Fibroblast of pulmonary artery (primary cell): ENCODE measurements at places on chromosomes 2 and 18.
A peak's percentile ranks its signal among the peaks of the same experiment; 100 is the strongest.

- DNase-seq = peak; percentile 13
Measured at GRCh38 chr18:28256166-28256565, 79.2 kb upstream of the CDH2 start.

DNA sequence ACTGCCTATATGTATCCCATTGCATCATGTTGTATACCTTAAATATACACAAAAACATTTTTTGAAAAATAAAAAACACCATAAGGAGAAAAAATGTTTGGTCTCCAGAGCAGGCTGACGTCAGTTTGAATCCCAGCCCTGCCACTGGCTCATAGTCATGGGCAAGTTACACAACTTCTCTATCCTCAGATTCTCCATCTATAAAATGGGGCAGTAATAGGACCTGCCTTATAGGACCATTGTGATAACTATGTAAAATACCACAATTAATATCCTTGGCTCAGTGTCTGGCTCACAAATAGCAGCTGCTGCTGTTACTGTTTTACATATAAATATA, 135.6 kb downstream of the SMAD7 start:
- DNase-seq = no peak

GRCh38 chr2:235553291-235553690, 59.4 kb downstream of the AGAP1 start:
- DNase-seq = no peak

DNA sequence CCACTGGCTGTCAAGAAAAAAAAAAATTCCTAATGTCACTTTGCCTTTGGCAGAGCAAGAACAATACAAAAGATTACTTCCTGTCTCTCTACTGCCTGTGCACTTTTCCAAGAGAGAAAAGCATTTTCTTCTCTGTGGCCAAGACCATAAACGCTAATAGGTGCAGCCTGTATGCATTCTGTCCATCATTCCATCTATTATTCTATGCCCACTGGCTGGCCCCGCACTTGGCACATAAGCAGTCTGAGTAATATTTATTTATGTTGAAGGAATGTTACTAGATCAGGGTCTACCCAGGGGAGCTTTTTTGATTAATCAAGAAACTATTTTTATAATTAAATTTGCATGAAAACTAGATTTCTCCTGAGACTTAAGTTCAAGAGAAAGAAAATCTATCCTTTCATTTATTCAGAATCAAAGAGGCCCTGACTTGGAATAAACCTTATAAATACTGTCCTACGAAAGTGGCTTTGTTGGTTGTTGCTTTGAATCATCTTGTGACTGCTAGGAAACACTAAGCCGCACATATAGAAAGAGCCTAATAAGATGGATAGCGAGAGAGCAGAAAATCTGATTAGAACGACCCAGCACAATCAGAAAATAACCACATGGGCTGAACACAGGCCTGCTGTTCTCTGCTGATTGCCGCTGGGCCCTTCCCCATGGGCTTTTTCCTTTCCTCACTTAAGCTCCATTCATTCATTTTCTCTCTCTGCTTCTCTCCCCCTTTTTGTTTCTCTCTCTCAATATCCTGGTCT, 59.4 kb downstream of the MMADHC start:
- no peak for DNase-seq

- DNase-seq = peak; percentile 14
Measured at GRCh38 chr2:18119883-18120282, 241.4 kb downstream of the KCNS3 start.

GRCh38 chr2:162212366-162212765, 30.9 kb downstream of the FAP start:
- peak; percentile 38 for DNase-seq

- DNase-seq = peak; percentile 69
Measured at GRCh38 chr18:55233857-55234256, 274.6 kb upstream of the CCDC68 start.

GRCh38 chr2:3483227-3483985, 35.9 kb downstream of the ADI1 start:
- DNase-seq = peak; percentile 64

GRCh38 chr2:78779761-78780160, 245.7 kb upstream of the REG3G start:
- no peak for DNase-seq

- DNase-seq = no peak
Measured at GRCh38 chr18:6737833-6738232, 8.3 kb downstream of the ARHGAP28 start.

DNA sequence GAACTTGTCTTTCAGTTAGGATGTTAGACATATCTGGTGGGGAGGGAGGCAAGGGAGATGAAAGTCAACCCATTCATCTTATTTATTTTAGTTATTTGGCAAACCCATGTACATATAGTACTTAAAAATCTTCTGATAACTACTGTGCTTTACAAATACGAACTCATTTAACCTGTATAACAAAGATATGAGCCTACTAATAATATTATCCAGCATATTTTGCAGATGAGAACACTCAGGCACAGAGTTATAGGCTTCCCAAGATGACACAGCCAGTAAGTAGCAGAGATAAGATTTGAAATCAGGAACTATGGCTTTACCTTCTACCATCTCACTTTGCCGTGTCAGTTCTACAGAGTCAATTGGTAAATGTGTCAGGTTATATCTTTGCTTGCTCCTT, 262.6 kb upstream of the DOK6 start:
- no peak for DNase-seq

DNA sequence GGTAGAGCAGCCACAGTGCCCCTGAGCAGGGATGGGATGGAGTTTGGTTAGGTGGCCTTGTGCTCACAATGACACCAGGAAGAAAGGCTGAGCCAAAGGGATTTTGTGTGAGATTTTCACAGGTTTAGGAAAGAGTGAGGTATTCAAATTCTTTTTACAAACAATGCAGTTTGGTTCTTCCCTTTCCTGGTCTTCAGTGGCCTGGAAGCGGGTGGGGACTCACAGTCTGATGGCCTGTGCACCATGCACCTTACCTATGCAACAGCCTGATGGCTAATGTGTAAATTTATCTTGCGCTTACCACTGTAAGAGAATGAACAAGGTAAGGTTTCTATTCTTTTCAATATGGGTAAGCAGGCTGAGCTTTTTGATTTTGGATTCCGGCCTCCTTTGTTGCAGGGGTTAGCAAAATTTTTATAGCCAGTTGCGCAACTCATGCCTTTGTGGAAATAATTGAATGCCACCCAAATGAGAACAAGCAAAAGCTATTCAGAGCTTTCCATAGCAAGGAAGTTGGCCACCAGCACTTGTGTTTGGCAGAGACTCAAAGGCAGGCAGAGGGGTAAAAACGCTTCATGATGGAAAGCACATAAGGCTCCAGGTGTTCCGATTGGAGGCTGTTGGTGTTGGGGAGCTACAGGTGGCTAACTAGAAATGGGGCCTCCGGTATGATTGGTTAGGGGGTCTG, 23.8 kb upstream of the IL1R2 start:
- peak; percentile 78 for DNase-seq

DNA sequence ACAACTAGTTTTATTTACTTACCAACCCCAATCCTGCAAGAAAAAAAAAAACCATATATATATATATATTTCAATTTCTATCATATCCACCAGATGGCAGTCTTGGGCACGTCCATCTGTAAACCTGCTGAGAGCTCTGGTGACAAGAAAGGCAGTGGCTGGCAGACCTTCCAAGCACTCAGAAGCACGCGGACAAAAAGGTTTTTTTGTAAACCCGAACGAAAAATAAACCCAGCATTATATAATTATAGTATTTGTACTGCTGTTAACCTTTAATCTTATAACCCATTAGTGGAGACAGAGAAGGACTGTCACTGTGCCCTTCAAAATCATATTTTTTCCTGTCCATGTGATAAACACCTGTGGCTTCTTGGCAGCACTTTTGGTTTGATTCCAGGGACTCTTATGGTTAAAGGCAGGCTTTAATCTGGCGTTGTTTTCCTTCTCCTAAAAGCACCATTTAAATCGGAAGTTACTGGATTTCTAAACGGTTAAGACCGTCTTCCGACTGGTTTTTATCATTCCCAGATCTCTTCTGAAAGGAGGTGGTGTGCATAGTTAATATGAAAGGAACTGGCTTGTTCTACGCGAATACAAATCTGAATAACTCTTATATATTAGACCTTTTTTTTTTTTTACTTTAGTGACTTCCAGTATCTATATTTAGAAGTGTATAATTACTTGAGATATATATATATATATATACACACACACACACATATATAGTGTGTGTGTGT, 31.0 kb upstream of the SLC3A1 start:
- peak; percentile 79 for DNase-seq

DNA sequence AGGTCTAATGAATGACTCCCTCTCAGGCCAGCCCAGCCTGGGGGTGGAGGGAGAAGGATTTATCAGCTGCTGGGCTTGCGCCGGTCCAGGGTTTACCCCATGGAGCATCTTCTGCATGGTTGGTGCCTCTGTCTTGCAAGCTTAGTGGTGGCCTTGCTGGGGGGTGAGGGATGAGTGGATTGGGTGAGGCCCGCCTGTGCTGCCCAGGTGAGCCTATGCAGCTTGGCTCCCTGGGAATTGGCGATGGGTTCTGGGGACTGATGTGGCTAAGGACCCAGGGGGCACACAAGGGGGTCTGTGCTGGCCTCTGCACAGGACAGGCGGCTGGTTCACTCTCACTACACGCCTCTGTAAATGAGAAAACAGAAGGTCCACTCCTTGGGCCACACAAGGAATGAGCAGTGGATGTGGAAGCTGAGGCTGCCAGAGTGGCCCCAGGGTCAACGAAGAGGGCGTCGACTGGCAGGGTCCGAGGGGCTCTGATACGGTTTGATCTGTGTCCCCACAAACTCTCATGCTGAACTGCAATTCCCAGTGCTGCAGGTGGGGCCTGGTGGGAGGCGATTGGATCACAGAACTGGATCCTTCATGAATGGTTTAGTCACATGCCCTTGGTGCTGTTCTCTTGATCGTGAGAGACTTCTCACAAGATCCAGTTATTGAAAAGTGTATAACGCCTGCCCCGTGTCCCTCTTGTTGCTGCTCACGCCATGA, 151.6 kb upstream of the HDAC4 start:
- DNase-seq = no peak

DNA sequence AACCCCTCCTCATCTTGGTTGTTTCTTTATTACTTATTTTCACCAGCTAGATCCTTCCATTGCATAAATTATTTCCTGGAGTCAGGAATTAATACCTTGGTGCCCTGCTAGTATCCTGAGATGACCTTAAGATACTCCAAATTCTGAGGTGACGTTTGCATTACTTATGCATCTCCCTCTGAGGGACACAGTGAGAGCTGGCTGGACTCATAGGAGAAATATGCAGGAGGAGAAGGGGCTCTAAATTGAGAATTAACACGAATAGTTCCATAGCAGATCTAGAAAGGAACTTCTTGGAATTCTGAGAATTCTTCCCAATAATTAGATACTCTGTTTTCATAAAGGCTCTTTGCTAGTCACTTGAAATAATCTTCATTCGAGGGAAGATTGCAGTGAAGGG, 310.6 kb upstream of the ZEB2 start:
- no peak for DNase-seq

DNA sequence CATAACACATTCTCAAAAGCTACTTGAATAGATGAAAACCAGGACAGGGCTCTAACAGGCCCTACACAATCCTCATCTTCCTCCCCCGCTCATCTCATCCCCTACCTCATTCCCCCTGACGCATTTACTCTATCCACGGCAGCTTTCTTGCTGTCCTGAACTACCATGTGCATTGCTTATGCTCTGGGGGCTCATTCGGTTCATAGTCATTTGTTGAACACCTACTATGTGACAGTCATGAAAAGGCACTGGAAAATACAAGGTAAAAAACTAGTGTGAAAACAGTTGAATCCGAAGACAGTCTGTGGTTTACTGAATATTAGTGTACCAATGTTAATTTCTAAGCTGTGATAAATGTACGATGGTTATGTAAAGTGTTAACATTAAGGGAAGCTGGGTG, 797 bp downstream of the EIPR1 start:
- DNase-seq = no peak

GRCh38 chr2:232058063-232058877, 96.8 kb downstream of the DIS3L2 start:
- DNase-seq = no peak

DNA sequence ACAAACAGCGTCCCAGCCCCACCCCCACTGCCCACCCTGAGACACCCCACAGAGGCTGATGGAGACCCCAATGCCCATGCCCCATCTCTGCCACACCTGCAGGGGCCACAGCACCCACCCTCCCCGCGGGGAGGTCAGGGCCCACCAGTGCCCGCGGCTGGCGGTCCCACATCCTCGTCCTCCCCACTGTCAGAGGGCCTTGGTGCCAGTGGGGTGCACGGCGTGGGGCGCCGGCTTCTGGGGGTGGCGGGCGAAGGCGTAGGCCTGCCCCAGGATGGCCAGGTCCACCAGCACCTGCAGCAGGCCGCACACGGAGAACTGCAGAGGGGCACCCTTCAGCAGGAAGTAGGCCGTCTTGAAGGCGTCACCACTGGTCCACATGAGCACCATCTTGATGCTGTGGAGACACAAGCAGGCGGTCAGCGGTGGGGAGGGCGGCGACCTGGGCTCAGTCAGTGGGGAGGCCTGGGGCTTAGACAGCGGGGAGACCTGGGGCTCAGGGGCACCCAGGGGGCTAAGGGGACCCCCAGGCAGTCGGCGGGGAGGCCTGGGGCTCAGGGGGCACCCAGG, 47.6 kb downstream of the SLC66A2 start:
- DNase-seq = no peak

GRCh38 chr2:25276569-25277465, 64.9 kb downstream of the DNMT3A start:
- no peak for DNase-seq

DNA sequence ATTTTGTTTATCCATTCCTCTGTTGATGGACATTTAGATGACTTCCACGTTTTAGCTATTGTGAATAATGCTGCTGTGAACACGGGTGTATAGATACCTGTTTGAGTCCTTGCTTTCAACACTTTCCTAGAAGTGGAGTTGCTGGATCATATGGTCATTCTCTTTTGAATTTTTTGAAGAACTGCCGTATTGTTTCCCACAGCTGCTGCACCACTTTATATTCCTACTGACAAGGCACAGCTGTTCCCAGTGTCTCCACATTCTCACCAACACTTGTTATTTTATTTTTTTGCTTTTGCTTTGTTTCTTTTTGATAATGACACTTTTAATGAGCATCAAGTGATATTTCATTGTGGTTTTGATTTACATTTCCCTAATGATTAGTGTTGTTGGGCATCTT, 41.4 kb upstream of the KCNJ13 start:
- no peak for DNase-seq
